NCI-H1092 (cell line): ENCODE measurements at places on chromosomes 6 and 20.

DNA sequence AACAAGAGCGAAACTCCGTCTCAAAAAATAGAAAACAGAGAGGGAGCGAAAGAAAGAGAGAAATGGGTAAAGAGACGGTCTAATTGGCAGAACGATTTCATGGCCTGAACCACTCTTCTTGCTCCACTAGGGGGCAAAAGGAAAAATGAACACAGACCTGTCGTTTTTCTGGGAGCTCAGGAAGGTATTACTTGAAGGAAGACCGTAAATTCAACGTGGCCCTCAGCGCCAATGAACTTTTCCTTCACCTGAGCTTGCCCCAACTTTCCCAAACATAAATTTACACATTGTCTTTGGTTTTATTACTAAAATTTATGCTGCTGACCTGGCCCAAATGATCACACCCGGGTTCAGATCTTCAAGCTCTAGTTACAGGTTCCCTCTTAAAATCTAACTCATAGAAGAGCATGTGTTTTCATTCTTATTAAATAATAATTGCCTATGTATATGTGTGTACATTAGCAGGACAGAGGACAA is 67.3 kb downstream of the ATP9A start:
- no peak for DNase-seq

DNA sequence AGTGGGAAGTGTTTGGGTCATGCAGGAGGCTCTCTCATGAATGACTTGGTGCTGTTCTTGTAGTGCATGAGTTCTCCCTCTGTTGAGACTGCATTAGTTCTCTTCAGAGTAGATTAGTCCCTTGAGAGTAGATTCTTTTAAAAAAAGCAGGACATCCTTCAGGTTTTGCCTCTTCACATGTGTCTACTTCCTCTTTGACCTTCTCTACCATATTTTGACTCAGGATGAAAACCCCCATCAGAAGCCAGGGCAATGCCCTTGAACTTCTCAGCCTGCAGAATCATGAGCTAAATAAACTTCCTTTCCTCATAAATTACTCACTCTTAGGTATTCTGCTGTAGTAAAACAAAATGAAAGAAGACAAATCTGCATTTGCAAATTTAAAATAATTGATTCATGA is 170.3 kb downstream of the CD109 start:
- no peak for DNase-seq

DNA sequence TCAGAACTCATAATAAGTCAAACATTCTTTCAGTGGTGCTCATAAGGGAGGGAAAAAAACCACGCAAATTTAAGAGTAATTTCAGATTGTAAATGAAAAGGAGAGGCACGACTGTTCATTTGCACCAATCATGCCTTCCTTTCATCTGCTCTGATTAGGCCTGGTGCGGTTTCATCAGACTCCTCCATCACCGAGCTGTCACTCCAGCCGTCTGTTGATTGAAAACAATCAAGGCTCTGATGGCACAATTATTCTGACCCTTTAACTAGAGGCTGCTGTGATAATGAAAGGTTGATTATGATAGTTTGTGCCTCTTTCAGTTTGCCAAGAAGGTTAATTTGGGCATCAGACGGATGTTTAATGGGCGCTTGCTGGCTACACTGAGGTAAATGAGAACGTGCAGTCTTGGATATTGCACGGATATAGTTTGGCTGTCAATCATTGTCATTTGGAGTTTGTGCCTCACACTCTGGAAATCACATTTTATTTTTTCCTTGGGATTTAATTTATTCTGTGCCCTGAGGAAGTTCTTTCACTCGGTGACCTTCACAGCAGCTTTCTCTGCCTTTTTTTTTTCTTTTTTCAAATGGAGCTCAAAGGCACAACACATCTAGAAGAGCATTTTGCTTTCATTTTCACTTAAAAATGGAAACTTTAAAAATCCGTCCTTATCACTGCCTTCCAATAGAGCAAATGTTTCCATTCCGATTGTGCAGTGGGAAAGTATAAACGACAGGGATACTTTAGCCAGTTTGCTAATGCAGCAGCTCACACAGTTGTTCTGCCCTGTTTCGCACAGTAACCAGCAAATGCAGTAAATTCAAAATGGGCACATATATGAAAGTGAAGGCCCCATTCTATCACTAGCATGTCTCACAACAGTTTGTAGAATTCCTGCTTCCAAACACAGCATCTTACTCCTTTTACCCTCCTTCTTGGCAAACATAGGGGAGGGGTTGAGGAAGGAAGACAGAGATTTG is 172.8 kb downstream of the KLHL32 start:
- DNase-seq: no peak

- DNase-seq: no peak
Measured at GRCh38 chr6:100493206-100493888, 28.6 kb upstream of the SIM1 start.

- no peak for DNase-seq
Measured at GRCh38 chr6:1630212-1630770, 20.6 kb downstream of the FOXC1 start.
